ENCODE measurements at places on chromosomes 12 and 14.

GRCh38 chr12:119036878-119037825, 55.8 kb downstream of the SRRM4 start:
- DNase-seq = peak; percentile 12

DNA sequence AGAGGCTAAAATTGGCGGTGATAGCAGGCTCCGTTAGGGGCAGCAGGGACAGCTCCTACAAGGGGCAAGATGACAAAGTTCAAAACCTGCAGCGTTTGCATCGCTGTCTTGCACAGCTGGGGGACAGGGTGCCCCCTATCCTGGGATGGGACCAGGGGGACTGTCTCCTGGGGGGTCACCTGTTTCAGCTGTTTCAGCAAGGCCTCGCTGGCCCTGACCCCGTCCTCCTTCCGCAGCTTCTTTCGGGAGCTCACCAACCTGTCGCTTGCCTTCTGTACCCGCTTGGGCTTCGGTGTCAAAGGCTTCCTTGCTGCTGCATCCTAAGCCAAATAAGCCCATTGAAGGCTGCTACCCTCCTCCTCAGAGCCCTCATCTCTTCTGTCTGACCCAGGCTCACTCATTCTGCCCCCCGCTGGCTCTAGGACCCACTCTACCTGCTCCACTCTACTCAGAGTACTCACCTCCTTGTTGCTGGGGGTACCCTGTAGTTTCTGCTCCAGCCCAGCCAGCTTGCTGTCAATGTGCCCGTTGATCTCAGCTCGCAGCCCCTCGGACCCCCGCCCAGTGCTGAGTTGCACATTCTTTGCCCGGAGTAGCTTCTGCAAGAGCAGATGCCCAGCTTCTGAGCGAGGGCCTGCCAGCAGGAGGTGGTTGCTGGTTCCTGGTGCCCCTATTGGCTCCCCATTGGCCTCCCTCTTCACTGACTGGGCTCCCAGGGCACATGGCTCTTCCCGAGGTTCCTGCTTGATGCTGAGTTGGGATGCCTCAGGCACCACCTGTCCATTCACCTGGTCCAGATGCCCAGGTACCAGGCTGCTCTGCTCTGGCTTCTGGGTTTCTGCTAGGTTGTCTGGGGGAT, 12.4 kb upstream of the PRKAG1 start:
- no peak for DNase-seq

DNA sequence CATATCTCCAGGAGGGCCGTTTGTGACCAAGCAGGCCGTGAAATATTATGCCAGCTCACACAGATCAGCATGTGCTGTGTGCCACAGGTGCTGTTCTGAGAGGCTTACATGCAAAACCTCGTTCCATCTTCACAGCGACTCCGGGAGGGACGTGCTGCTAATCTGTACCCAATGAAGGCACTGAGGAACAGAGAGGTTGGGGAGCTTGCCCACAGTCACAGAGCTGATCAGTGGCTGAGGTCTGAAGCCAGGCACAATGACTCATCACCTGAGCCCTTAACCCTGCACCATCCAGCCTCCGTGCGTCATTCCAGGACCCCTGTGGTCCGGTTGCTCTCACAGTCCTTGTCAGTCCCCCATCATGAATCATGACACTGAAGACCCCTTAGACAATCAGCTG, 66.7 kb downstream of the SLC6A12 start:
- no peak for DNase-seq

GRCh38 chr12:57309420-57309819, 58.4 kb upstream of the STAC3 start:
- DNase-seq = no peak
